ENCODE measurements at places on chromosomes 6 and 20.

GRCh38 chr20:51616060-51616459 lies 73.5 kb upstream of the NFATC2 start:
- no peak for DNase-seq

GRCh38 chr6:11214901-11215300 lies 17.6 kb downstream of the NEDD9 start:
- DNase-seq: no peak

DNA sequence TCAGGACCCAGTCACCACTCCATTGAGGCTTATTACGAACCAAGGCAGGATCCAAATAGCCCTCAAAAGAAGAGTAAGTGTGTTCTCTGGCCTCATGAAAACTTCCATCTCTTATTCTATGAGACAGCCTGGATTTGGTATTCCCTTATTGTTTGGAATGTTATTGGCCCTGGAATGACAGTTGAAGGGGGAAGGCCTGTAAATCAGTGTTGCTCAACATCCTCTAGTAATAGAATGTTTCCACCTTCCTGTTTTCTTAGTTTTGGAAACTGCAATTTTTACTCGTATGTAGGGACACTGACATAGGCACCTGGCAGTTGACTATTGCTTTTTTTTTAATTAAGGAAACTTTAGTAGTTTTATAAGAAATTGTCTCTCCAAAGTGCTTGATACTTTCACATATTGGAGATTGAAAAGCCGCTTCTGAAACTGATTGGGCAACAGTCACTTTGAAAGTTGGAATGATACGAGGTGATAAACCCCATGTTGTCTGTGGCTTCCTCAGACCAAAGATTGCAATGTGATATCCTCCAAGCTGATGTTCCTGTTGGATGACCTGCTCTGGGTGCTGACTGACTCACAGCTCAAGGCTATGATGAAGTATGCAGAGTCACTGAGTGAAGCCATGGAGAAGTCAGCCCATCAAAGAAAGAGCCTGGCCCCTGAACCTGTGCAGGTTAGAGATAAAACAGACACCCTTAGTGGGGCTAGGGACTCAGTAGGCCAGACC lies 43.1 kb downstream of the BLTP3A start:
- no peak for DNase-seq

DNA sequence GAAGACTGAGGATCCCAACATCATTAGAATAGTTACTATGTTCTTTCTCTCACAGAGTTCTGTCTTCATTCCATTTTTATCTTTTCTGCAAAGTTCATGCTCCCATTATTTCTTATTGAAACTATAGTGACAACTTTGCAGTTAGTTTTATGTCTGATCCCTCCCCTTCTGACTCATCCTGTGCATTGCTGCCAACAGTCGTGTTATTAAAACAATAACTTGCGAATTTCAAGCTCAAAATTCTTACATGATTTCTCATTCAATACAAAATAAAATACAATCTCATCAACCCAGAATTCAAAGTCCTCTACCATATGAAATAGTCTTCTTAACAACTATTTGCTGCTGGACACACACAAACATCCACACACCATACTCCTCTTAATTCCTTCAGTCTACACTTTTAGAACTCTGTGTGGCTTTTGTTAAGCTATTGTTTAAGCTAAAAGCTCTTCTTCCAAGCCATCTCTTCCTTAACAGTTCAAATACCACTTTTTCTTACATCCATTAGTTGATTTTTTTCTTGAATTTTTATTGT lies 261.4 kb upstream of the IRAK1BP1 start:
- no peak for DNase-seq
